ENCODE measurements at places on chromosomes 5 and 9. TPM values are rescaled to one million over a fixed set of nuclear protein-coding genes. Genes with fewer than 3 reads are reported as not detected.

ANXA1 gene
- total RNA-seq = 111 TPM

GRCh38 chr9:113343732-113344231 is 3.7 kb upstream of the WDR31 start:
- no peaks in the 10 kb centered on the region for H3K27me3 ChIP-seq
- peak overlapping the region; percentile 36 for H3K27ac ChIP-seq
- peaks cover 6% of the 10 kb centered on the region for H3K4me1 ChIP-seq
- peak; percentile 15 for DNase-seq
- H3K4me3 ChIP-seq = no peak overlapping the region
- H3K36me3 ChIP-seq = no peaks in the 10 kb centered on the region

DNA sequence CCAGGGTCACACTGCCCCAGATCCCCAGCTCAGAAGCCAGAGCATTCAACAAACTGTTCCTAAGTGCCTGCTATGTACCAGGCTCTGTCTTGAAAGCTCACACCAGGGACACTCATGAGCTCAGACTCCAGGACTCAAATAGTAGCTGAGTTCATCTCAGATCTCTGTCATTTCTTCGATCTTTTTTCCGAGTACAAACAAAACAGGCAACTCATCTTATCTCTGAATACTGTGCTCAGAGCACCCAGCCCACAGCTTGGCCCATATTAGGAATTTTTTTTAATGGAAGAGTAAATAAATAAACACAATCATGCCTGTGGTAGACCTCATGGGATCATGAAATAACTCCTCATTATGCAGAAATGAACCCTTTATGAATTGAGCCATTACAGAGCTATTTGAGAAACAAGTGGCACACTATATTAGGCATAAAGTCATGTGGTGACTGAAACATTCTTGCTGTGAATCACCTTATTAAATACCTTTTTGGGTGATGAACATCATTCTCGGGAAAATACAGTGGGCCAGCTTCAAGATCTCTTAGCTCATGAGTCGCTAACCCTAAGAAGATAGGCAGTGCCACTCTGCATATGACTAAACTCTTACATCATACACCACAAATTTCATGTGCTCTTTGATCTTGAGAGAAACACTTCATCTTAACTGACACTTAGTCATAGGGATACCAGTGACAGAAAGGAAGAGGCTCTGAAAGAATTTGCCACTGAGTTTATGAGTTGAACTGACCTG is 9.9 kb downstream of the SH3RF2 start:
- no peak overlapping the region for H3K4me3 ChIP-seq
- H3K27me3 ChIP-seq = no peaks in the 10 kb centered on the region
- DNase-seq = no peak
- H3K4me1 ChIP-seq = no peaks in the 10 kb centered on the region
- no peak overlapping the region for H3K27ac ChIP-seq
- no peaks in the 10 kb centered on the region for H3K36me3 ChIP-seq

- no peaks in the 10 kb centered on the region for H3K36me3 ChIP-seq
- no peaks in the 10 kb centered on the region for H3K27me3 ChIP-seq
- no peak overlapping the region for H3K27ac ChIP-seq
- DNase-seq = no peak
- no peak overlapping the region for H3K4me3 ChIP-seq
Observed at GRCh38 chr5:100790170-100790665, 112.9 kb downstream of the ST8SIA4 start.

All from thymus (tissue), 14 donors.